ENCODE measurements at places on chromosomes 6 and 20. TPM values are rescaled to one million over a fixed set of nuclear protein-coding genes. Genes with fewer than 3 reads are reported as not detected.

Gene PRR18
- total RNA-seq: not detected

DNA sequence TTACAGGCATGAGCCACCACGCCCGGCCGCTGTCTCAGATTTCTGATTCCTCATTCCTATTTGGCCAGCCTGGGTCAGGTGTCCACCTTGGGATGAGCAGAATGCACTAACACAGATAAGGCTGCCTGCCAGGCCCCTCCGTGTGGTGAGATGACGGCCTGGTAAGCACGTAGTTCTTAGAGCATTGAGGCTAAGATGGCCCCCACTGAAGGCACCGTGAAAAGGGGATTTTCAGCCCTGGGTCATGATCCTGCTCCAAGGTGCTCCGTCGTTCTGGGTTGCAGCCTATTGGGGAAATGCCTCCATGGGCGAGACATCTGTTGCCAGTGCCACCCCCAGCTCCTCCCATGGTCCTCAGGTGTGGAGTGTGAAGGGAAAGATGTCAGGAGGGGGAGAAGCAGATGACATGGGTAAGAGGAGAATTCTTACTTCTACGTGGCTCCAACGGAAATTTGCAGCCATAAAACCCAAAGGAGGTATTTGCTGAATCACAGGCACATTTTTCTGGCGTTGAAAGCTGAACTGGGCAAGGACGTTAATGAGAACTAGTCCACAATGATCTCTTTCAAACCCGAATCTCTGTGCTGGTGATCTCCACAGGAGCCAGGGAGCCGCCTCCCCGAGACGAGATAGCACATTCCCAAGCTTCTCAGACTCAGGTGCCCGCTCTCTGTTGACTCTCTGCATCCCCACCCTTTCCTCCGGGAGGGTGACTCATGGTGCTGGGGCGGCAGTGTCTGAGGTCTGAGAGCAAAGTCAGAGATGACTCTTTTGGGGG lies 34.0 kb upstream of the BMP6 start:
- no peaks in the 10 kb centered on the region for H3K27me3 ChIP-seq
- H3K27ac ChIP-seq: no peak overlapping the region
- no peaks in the 10 kb centered on the region for H3K36me3 ChIP-seq
- DNase-seq: no peak
- no peaks in the 10 kb centered on the region for H3K4me1 ChIP-seq
- H3K4me3 ChIP-seq: no peak overlapping the region

DNA sequence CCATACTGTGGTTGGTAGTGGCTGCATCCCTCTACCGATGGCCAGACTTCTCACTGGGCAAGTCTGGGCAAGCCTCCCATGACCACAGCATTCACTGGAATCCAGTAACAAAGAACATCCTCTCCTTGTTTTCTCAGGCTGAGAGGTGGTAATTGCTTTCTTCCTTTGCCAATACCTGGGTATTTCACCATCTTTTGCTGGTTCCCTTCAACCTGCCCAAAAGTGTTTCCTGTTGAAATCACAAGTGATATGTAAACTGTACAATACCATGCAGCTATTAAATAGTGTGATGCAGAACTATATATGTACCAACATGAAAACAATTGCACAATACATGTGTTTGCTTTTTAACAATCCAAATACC lies at the start of gene PTCHD4:
PTCHD4 (minus strand) TSS at position 55 of the 364 bp plus-strand sequence. CDS start 42,240 bp downstream, outside the sequence.
- H3K27me3 ChIP-seq: no peaks in the 10 kb centered on the region
- no peaks in the 10 kb centered on the region for H3K36me3 ChIP-seq
- H3K4me1 ChIP-seq: no peaks in the 10 kb centered on the region
- no peak within 1 kb of the TSS for H3K27ac ChIP-seq

DNA sequence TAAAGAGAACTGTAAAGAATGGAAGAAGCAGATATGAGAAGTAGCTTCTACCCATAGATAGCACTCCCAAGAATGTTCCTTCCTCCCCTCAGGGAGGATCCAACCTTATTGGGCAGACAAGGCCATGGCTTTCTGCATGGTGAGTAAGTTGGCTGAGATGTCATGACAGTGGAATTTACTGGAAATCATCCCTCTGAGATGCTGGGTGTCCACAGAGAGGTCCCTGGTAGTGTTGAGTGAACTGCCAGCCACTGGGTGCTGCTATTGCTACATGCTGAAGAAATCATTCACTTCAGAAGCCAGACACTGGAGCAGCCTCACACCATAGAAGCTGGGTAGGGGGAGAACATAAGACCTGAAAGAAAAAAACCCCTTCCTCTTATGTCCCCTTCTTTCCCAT lies 46.4 kb upstream of the FERMT1 start:
- no peaks in the 10 kb centered on the region for H3K36me3 ChIP-seq
- DNase-seq: no peak
- no peaks in the 10 kb centered on the region for H3K27me3 ChIP-seq
- no peak overlapping the region for H3K27ac ChIP-seq

GRCh38 chr6:162814426-162814973 lies 86.7 kb downstream of the PACRG start:
- H3K4me1 ChIP-seq: no peaks in the 10 kb centered on the region
- no peak overlapping the region for H3K4me3 ChIP-seq
- H3K36me3 ChIP-seq: no peaks in the 10 kb centered on the region
- no peak overlapping the region for H3K27ac ChIP-seq

Data from Peyer's patch (tissue), 4 donors.